ENCODE measurements at places on chromosomes 7 and 10.

DNA sequence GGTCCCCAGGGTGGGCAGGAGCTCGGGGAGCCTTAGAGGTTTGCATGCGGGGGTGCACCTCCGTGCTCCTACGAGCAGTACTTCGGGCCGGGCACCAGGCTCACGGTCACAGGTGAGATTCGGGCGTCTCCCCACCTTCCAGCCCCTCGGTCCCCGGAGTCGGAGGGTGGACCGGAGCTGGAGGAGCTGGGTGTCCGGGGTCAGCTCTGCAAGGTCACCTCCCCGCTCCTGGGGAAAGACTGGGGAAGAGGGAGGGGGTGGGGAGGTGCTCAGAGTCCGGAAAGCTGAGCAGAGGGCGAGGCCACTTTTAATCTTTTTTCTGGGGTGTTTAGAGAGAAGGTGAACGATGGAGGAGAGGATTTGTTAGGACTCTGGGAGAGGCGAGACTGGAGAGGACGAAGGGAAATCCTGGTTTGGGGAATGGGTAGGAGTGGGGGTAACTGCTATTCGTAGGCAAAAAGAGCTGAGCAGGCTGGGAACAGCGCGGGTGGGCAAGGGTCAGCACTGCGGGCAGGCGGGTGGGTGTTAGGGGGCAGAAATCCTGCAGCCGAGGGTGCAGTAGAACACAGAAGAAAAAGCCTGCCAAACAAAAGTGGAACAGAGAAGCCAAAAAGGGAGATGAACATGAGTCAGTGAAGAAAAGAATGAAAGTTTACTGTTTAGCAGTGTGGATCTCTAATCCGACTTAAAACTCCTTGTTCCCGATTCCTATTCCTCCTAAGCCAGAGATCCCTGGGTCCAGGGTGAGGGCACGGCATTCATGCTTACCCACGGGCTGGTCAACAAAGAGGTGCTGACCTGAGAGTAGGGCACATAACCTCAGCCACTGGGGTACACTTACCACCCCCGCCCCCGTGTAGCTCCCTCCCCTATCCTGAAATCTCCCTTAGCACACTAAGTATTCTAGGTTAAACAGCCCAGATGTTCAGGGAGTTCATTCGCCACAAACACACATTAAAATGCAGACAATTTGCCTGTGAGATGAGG is 26.9 kb downstream of the PRSS2 start:
- DNase-seq, result no peak

DNA sequence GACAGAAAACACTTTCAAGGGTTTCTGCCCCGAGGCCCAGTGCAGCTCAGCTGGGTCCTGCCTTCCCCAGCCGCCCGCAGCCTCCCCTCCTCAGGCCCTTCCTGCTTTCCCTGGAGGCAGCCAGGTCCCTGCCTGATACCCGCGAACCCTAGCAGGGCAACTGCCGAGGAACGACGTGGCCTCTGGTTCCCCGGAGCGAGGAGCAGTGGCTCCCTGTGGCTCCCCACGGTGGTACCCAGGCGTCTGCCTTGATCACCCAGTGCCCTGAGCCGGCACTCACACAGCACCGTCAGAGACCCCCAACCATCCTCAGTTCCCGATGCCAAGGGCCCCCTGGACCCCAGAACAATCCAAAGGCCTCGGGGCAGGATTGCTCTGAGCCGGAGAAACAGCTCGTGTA is 58.3 kb downstream of the CFAP46 start:
- DNase-seq, result no peak

DNA sequence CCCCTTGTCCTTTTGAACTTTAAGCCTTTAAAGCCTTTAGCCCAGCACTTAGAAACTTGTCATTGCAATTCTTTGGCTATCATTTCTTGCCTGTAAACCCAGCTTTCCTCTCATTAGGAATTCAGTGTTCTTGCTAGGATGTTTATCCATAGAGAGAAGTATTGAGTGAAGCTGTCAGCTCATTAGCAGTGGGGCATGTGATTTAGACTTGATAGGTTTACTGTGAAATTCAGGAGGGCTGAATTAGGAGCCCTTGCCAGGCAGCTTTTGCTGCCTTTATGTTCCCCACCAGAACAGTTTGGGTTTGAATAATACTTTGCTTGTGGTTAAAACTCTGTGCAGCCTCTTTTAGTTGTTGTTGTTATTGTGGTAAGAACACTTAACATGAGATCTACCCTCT is 39.5 kb downstream of the LHFPL3 start:
- no peak for DNase-seq

GRCh38 chr10:87861566-87861952 is 1.8 kb downstream of the KLLN start:
- peak; percentile 60 for DNase-seq

- no peak for DNase-seq
Observed at GRCh38 chr7:98079891-98080648, 26.6 kb upstream of the LMTK2 start.

DNA sequence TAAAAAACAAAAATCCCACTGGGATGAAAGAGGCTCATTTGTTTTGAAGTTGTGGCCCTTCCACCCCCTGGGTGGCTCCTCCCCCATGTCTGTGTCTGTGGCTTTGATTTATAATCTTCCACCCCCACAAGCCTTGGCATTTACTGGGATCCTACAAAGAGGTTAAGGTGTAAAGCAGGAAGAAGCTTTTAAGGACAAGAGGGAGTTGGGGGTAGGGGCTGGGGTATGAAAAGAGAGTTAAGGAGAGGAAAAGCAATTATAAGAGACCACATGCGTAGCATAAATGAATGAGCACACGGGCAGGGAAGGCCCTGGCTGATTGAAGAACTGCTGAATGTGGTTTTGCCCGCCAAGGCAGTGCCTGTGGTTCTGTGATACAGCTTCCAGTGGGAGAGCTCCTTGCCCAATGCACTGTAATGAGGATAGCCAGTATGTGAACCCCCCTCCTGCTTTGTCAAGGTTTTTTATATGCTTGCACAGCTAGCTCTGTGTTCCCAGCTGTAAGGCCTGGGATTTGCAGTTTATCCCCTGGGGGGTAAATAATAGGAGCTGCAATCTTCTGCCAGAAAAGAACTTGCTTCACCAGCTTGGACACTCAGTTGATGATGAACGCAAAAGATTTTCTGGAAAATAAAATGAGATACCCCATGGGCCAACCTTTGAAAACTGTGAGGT is 34.7 kb upstream of the KMT2E start:
- DNase-seq, result no peak

DNA sequence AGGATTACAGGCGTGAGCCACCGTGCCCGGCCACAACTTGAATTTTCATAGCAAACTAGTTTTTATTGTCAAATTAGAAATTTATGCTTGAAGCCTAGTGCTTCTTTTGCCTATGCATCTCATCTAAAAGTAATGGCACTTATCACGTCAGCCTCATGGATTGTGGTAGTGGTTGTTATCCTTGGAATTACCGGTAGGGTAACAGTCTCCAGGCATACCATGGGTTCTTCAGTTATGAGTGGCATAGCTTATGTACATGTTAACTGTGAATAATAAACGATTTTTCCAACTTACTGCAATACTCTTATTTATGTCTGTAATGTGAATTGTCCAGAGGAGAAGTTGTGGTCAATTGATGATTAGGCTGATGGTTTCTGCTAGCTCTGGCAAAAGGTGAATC is 63.1 kb downstream of the BMPR1A start:
- no peak for DNase-seq

GRCh38 chr7:70171369-70171920 is 573.2 kb downstream of the AUTS2 start:
- DNase-seq, result no peak

- DNase-seq, result no peak
Observed at GRCh38 chr10:6385665-6386064, 182.9 kb downstream of the PFKFB3 start.

GRCh38 chr7:116236020-116236630 is 25.8 kb downstream of the TES start:
- DNase-seq, result peak; percentile 25

DNA sequence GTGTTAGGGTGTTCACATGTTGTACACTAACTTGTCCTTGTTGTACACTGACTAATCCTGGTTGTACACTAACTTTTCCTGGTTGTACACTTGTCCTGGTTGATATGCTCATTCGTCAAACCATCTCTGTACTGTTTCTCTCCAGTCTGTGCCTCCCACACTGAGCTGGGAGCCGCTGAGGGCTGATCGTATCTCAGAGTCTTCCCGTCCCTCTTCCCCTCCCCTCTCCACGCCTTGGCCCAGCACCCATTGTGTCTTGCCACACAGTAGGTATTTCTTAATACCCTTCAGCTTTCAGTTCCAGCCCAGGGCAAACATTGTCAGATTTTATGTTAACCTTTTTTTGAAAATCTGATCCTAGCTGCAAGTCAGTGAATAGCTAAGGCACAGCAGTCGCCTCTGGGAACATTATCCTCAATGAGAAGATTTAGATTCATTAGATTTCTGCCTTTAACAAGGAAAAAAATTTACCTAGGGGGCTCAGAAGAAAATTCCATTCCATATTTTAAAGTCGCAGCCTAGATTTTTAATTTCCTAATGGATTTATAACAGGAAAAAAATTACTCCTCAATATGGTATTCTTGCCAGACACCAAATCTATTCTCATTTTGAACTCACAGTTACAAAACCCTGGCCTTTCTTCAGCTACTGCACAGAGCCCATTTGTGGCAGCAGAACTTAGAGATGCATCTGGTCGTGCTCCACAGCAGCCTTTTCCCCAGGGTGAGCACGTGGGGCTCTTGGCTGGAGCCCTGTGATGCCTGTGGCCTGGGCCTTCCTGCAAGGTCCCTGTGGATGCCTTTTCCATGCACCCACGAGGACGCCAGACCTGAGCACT is 33.0 kb upstream of the CHST15 start:
- no peak for DNase-seq

- DNase-seq, result no peak
Observed at GRCh38 chr10:61047081-61047480, 103.1 kb upstream of the RHOBTB1 start.

GRCh38 chr7:77454802-77455201 is 38.7 kb upstream of the GSAP start:
- no peak for DNase-seq

DNA sequence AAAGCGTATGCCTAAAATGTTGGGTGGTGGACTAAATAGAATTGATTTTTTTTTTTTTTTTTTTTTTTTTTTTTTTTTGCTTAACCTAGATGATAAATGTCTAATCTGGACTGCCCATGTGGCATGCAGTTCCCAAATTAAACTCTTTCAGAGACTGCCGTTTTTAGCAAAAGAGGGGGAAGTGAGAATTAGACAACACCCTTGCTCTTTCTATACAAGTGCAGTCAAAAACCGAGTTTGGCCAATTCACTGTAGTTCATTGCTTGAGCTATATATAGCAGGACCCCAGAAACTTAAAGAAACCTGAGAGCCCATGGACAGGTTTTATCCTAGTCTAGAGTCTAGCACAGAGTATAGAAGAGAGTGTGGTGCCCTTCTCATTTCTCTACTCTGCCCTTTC is 141.9 kb downstream of the GRM3 start:
- peak; percentile 76 for DNase-seq

- no peak for DNase-seq
Observed at GRCh38 chr7:41287559-41288335, 415.1 kb downstream of the INHBA start.

DNA sequence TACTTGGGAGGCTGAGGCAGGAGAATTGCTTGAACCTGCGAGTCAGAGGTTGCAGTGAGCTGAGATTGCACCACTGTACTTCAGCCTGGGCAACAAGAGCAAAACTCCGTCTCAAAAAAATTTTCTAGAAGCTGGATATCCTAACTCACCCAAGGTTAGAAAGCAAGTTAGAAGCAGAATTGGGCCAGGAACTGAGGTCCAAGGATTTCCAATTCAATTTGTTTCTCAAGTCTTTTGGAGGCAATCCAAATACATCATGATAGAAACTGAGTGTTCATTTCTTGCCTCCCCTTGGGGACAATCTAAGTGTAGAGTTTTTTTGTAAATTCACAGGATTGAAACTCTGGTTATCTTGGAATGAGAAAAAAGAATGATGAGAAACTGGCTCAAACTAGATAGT is 45.5 kb downstream of the LAMB1 start:
- DNase-seq, result no peak

DNA sequence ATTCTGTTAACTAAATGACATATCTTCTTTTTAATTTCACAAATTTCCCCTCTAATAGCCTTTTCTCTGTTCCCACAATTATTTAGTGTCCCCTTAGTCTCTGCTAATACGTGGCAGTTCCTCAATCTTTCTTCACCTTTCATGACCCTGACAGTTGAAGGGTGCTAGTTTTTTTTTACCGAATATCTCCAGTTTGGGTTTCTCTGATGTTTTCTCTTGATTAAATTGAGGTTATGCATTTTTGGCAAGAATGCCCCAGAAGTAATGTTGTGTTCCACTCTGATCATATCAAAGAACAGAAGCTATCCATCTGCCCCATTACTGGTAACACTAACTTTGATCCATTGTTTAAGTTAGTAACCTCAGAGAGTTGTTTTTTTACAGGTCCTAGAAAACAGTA is 133.6 kb upstream of the ASAH2 start:
- DNase-seq, result no peak

DNA sequence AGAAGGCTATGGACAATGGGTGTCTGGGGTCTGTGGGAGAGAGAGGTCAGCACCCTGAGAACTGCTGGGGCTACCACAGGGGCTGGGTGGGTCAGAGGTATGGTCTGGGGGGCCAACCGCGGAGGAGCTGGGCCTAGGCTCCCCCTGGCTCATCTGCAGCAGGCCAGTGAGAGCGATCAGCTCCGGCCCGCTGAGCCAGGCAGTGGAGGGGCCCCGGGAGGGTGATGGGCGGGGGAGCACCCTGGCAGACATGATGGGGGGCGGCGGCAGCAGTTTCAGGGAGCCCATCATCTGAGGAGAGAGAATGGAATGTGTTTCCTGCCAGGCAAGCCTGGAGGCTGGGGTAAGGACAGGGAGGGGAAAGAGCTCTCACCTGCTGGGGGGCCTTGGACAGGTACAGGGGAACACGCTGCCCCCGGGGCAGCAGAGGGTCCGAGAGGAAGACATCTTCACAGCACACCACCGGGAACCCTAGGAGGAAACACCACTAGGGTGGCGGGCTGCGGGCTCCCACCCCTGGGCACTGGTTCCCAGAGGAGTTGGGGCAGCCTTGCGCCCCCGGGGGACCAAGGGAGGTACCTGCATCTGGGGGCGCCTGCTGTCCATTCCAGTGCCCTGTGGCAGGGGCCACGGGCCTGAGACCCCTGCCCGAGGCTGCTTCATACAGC is 1.3 kb downstream of the SAP25 start:
- DNase-seq, result no peak

GRCh38 chr10:62054830-62055229 is 153.3 kb downstream of the ARID5B start:
- DNase-seq, result no peak

DNA sequence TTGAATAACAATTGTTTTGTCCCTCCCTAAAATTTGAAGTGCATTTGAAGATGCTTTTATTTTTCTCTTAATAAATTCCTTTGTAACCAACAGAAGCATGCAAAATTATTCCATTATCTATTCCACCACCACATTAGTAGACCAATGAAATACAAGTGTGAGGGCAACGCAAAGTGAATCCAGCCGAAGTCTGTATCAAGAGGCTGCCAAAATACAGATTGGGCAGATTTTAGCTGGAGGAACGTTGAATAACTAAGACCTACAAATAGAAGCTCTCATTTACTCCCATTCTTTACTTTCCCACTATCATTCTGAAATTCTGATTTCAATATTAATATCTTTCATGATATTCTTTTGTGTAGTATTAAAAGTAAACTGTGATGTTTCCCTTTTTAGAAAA is 233.7 kb downstream of the BMPER start:
- DNase-seq, result no peak

- DNase-seq, result no peak
Observed at GRCh38 chr7:295155-296154, 5.5 kb downstream of the FOXL3 start.

GRCh38 chr10:99369551-99369950 is 40.4 kb downstream of the CNNM1 start:
- no peak for DNase-seq

GRCh38 chr7:92058040-92058439 is 76.2 kb downstream of the CYP51A1 start:
- DNase-seq, result no peak

GRCh38 chr10:26000971-26001370 is 66.9 kb downstream of the MYO3A start:
- no peak for DNase-seq
